Foreskin melanocyte (primary cell): ENCODE measurements at places on chromosomes 16 and 17.

GRCh38 chr16:31712064-31712540 is 161.5 kb upstream of the ZNF267 start:
- no peak for DNase-seq

DNA sequence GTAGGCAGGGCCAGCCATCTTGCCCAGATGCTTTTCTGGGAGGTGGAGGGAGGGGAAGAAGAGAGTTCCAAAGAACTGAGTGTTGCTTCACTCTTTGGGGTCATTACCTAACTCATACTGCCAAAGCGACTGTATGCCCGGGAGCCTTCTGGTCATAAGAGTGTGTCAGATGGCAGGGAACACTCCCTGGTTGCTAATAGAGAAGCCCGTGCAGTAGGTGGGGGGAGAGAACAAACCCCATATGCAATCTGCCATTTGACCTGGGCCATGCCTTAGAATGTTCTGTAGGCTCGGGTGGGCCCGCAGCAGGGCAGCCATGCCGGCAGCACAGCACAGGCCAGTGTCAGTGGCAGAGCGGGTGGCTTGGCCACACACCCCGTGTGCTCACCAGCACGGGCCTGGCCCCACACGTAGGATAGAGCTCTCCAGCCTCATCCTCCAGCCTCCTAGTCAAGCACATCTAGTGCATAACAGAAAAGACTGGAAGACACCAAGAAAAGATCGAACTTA is 120.5 kb downstream of the SOCS1 start:
- no peak for DNase-seq

- peak; percentile 54 for DNase-seq
These were observed 41.7 kb downstream of the ZZEF1 start for GRCh38 chr17:4100883-4101756.

- no peak for DNase-seq
These were observed 15.7 kb downstream of the GJD3 start for GRCh38 chr17:40348562-40349476.

- no peak for DNase-seq
These were observed 30.0 kb upstream of the SKAP1 start for GRCh38 chr17:48460052-48460451.

GRCh38 chr17:82559566-82560251 is 40.2 kb downstream of the FOXK2 start:
- DNase-seq, result no peak

- peak; percentile 65 for DNase-seq
These were observed 3.3 kb upstream of the FBXL20 start for GRCh38 chr17:39404542-39405378.

GRCh38 chr16:9966569-9967157 is 215.6 kb downstream of the GRIN2A start:
- DNase-seq, result peak; percentile 1

GRCh38 chr17:64254755-64255154 is 8.3 kb downstream of the TEX2 start:
- no peak for DNase-seq

DNA sequence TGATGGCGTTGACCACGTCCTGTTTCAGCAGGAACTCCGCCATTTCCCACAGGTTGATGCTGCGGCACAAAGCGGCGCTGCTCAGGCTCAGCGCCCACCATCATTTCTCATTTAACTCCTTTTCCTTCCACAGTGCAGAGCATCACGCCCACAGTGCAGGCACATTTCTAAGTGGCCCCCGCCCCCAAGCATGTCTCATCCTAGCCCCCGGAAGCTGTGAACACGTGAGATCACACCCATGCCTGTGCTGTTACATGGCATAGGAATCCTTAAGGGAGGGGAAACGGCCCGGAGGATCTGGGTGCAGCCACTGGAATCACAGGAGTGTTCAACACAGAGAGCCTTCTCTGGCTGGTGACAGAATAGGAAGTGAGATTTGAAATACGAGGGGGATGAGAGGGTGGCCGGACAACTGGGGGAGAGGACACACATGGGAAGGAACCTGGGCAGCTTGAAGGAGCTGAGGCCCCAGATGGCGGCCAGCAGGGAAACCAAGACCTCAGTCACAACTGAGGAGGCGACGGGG is 4.7 kb downstream of the NAGPA start:
- DNase-seq, result no peak

- no peak for DNase-seq
These were observed 454.9 kb downstream of the KCNJ2 start for GRCh38 chr17:70624211-70624610.

GRCh38 chr17:38735161-38735997 is 5.2 kb downstream of the CISD3 start:
- DNase-seq, result no peak

DNA sequence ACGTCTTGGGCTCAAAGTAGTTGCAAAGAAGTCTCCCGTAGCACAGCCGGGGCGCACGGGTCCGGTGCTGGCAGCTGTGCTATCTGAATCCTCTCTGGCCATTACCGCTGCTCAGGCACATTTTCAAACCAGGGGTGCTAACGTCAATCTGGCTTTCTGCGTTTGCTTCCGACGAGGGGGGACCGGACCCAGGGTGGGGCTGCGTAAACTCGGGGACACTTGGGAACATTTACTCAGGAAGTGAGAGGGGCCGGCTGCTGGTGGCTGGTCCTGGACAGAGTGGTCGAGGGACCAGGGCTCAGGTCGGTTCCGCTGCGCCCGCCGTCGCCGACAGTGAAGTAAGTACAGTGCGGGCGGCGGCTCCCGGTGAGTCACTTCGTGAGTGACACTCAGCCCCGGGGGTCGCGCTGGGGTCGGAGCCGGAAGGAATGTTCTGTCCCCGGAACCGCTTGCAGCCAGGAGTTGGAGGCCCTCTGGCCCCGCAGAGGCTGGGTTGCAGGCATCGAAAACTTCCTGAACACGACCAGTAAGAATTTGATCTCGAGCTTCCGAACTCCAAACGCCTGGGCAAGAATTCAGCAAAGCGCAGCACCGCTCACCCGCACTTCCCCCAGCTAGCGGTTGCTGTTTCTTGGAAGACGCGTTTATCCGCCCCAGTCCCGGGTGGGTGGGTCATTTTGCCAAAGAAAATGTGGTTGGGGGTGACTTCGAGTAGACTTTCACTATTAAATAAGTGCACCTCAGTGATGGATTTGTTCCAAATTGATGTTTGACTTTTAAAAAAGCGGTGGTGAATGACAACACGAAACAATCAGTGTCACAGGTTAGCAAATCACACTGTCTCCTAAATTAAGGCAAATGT is 1.4 kb upstream of the HS3ST3B1 start:
- no peak for DNase-seq

- no peak for DNase-seq
These were observed 49.8 kb downstream of the TMEM100 start for GRCh38 chr17:55672585-55673501.

GRCh38 chr17:66829883-66830282 is 5.0 kb upstream of the CACNG5 start:
- DNase-seq, result no peak

GRCh38 chr17:58875261-58875660 is 119.6 kb downstream of the PPM1E start:
- no peak for DNase-seq

DNA sequence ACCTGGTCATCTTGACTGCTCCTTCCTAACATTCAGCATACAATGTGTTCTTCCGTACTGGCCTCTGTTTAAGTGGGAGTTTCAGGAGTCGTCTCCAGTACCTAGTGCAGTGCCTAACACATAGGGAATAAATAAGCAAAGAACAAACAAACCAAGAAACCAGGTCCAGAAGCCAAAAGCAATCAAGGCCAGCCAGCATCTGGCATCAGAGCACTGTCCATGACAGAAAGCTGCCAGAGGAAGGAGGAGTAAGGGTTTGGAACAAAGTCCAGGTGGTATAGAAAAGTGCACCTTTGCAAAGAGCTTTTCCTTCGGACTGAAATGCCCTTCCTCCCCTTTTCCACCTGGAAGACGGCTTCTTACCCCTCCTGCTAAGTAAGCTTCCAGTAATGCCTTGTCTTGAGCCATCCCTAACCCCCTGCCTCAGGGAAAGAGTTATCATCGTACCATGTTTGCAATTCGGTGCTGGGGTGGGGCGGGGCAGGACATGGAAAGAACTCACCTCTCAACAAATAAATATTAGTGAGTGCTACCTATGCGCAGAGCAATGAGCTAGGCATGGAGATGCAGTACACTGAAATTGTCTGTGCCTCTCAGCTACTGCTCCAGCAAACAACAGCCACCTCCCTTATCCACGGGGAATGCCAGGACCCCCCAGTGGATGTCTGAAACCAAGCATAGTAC is 47.6 kb downstream of the C17orf67 start:
- DNase-seq, result no peak

DNA sequence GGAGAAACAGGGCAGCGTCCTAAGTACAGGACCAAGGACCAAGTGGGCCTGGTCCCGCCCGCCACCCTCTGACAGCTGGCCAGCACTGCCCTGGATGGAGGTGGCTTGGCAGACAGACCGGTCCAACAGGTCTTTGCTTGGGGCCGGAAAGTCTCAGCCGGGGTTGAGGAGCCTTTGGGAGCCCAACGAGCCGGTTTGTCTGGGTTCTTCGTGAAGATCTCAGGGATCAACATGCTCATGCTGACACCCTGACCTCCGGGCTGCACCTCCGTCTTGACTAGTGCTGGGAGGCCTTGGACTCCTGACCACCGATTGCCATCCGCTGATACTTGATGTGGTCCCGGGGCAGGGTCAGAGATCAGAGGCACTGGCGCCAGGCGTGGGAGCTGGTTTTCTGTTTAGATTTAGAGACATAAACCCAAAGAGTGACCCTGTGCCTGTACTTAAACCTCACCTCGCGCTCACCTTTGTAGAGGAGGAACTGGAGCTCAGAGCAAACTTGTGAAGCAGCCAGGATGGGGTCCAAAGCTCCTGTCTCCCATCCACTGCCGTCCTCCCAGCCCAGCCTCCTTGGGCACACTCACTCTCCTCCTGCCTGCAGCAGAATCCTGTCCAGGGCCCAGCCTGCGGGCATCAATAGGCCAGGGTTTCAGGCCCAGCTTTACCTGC is 92.1 kb upstream of the GSE1 start:
- DNase-seq, result no peak

DNA sequence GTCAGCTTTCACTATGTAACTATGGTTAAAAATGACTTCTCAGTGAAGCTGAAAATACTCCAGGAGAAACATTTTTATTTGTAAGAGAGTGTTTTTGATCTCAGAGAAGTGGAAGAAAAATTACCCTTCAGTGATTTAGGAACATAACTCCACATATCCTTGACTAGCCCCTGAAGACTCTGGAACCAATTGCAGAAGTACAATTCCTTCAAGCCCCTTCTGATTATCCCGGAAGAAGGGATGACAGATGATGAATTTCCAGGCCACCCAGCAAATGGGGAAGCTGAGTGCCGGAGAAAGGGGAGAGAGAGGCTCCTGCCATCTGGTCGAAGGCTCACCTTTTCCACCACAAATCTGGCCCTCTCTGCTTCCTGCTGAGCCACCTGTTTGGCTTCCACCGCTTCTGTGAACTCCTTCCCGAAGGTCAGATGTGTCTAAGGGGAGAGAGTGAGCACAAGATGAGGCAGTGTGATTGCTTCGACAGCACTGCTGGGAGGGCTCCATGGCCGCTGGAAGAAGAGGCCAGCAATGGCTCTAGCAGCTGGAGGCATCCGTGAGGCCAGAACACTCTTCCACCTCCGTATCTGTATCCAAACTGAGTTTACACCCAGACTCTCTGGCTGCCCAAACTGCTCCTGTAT is 8.1 kb downstream of the PHB1 start:
- no peak for DNase-seq

GRCh38 chr17:42002792-42003301 is 14.4 kb downstream of the DNAJC7 start:
- DNase-seq, result peak; percentile 90

DNA sequence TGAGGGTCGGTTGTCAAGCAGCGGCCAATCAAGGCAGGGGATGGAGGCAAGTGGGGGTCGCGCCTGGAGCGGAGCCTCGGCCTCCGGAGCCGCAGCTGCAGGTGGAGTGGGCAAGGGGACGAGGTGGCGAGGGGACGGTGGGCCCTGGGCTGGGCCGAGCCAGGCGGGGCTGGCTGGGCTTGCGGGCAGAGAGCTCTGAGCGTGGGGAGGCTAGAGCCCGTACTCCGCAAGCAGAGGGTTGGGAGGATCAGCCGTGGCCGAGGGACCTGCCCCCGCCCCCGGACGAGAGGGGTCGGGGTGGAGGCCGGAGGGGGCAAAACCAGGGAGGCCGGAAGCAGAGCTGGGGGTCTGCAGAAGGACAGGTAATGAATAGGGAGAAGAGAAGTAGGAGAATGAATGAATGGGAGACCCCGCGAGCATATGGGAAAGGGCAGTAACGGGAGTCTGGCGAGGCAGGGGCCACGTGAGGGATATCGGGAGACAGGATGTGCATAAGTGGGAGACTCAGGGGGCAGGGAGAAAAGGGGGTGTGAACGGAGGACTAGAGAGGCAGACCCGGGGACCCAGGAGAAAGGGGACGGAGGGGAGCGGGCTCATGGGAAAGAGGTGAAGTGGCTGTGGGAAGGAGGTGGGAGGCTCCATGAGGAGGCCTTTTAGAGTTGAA is at the start of gene KATNB1:
KATNB1 (plus strand) TSS at position 16 of the 664 bp plus-strand sequence. CDS start 1,474 bp downstream, outside the sequence.
- peak; percentile 17 for DNase-seq

DNA sequence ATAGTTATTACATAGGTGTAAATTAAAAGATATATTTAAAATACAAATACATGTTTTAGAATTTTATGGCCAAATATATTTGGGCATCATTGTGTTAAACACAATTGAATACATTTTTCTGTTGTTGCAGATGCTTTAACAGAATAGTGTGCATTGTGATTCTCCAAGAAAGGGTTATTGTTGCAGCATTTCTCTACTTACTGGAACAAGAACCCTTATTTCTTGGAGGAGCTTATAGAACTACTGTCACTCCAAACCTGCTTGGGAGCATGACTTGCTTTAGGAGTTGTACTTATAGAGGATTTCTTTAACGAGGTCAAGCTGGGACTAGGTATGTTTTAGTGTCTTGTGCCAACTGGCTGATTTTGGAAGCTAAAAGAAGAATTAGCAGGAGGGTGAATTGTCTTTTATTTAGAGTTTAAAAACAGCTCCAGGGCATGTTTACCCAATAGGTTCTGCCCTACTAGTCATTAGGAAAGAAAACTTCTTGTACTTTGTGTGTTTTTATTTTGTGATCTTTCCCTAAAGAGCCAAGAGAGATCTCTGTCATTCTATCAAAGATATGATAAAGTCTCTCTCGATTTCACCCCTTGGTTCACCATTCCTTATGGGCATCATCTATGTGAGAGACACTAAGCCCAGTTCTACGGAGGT is 279.8 kb upstream of the SALL1 start:
- no peak for DNase-seq

- DNase-seq, result peak; percentile 35
These were observed 83.8 kb upstream of the CCL2 start for GRCh38 chr17:34171245-34171818.

GRCh38 chr17:72725433-72726068 is 366.9 kb downstream of the SLC39A11 start:
- no peak for DNase-seq

- no peak for DNase-seq
These were observed 3.9 kb downstream of the KRT12 start for GRCh38 chr17:40862985-40863733.

GRCh38 chr17:56756536-56756935 is 77.2 kb downstream of the C17orf67 start:
- DNase-seq, result no peak
